ENCODE measurements at places on chromosomes 5 and 9.
A peak's percentile ranks its signal among the peaks of the same experiment; 100 is the strongest.

GRCh38 chr5:43312076-43312661 lies 1.0 kb downstream of the HMGCS1 start:
- no peak for DNase-seq

DNA sequence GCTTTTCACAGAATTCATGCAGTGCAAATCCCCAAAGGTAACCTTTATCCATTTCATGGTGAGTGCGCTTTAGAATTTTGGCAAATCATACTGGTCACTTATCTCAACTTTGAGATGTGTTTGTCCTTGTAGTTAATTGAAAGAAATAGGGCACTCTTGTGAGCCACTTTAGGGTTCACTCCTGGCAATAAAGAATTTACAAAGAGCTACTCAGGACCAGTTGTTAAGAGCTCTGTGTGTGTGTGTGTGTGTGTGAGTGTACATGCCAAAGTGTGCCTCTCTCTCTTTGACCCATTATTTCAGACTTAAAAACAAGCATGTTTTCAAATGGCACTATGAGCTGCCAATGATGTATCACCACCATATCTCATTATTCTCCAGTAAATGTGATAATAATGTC lies 21.3 kb downstream of the PCA3 start:
- no peak for DNase-seq

DNA sequence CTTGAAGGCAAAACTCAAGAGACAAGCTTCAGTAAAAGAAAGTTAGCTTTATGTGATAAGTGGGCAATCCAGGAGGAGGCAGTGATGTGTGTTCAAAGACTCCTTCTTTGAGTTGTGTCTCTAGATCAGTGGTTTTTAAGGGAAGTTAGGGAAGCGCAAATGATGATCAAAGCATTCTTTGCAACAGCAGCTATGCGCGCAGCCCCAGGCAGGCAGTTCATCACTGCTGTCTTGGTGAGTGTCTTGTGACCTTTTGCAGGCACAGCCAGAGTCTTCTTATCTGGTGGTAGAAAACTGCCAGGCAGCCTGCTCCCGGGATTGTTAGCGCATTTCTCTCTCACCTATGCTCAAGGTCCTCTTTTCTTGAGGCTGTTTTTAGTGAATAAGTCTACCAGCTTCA lies 40.3 kb upstream of the CLK4 start:
- DNase-seq: no peak

DNA sequence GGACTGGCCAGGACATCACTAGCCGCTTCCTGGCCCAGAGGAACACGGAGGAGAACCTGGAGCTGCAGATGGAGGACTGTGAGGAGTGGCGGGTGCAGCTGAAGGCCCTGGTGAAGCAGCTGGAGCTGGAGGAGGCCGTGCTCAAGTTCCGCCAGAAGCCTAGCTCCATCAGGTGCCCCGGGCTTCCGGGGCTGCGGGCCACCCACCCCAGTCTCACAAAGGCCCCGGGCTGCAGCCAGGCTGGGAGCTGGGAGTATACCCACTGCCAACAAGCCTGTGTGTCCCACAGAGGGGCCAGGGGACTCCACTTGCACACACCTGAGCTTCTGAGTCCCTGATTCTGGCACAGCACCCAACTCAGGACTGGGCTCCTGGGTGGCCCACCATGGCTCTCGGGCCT lies 1.7 kb upstream of the RABL6 start:
- no peak for DNase-seq

GRCh38 chr9:22975951-22976350 lies 529.3 kb downstream of the DMRTA1 start:
- no peak for DNase-seq

- peak; percentile 22 for DNase-seq
Observed at GRCh38 chr5:137752905-137753690, 1.1 kb downstream of the HNRNPA0 start.

DNA sequence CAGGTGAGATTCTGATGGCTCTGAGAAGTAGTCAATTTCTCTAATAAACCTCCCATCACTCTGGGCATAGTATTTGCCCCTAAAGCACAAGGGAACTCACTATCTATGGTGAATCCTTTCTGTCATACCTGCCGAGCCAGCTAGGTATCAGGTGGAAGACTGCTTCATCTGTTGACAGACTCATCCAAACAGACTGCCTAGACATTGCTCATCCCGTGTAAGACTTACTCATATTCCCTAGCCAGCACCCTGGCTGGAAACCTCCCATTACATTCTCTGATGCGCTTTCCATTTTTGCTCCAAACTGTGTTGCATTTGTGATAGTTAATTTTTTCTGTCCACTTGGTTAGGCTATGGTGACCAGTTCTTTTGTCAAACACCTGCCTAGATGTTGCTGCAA lies 595.9 kb downstream of the DNAH5 start:
- DNase-seq: no peak

All from activated T-helper 1 cell treated with anti-CD3 and anti-CD28 coated beads, Interleukin-2, amount 50 U/mL, for 16 hours (primary cell).